H7 (cell line): ENCODE measurements at places on chromosomes 13 and 19.
A peak's percentile ranks its signal among the peaks of the same experiment; 100 is the strongest.

DNA sequence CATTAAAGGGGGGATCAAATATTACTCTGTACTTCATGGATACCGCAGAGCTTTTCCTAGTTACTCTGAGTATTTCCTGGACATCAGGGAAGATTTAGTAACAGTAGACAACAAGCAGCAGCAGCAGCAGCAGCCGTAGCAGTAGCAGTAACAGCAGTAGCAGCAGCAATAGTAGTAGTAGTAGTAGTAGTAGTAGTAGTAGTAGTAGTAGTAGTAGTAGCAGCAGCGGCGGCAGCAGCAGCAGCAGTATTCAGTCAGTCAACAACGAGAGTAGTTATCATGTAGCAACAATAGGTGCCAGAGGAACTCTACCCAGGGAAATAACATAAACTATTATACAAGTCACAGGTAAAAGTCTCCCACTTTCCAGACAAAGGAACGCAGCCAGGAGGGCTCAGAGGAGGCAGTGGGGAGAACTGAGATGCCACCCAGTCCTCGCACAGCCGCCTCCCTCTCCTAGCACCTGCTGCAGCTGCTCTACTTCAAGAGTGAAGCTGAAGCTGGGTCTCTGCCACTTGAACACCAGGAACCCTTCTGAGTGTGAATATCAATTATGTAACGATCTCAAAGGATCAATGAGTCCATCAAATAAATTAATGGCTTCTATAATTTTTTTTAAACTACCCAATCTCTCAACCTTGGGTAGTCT, 1.3 kb upstream of the DOCK9 start:
- no peak for DNase-seq

DNA sequence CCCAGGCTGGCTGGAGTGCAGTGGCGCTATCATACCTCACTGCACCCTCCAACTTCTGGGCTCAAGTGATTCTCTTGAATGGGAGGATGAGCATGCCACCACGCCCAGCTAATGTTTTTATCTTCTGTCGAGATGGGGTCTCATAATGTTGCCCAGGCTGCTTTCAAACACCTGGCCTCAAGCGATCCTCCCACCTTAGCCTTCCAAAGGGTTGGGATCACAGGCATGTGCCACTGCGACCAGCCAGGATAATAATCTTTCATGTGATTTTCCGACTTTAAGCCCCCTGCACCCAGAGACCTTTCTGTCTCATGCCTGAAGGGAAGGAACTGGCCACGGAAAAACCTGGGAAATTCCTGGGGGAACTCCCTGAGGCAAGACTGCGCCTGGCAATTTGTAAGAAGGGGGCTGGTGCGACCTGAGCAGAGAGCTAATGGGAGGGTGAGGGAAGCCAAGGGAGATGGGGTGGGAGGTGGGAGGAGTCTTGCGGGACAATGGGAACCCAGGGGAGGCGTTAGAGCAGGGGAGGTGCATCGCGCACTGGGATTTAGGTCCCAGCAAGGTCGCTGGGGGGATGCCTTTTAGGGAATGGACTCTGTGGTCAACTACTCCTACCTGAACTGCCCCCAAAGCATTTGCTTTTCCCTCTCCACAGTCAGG, 1.2 kb upstream of the CCDC124 start:
- DNase-seq: peak; percentile 93

GRCh38 chr19:3572855-3573161, at the start of gene HMG20B:
Gene HMG20B (plus strand): TSS chr19:3572944. CDS start chr19:3573310, 366 bp downstream.
- no peak for DNase-seq

DNA sequence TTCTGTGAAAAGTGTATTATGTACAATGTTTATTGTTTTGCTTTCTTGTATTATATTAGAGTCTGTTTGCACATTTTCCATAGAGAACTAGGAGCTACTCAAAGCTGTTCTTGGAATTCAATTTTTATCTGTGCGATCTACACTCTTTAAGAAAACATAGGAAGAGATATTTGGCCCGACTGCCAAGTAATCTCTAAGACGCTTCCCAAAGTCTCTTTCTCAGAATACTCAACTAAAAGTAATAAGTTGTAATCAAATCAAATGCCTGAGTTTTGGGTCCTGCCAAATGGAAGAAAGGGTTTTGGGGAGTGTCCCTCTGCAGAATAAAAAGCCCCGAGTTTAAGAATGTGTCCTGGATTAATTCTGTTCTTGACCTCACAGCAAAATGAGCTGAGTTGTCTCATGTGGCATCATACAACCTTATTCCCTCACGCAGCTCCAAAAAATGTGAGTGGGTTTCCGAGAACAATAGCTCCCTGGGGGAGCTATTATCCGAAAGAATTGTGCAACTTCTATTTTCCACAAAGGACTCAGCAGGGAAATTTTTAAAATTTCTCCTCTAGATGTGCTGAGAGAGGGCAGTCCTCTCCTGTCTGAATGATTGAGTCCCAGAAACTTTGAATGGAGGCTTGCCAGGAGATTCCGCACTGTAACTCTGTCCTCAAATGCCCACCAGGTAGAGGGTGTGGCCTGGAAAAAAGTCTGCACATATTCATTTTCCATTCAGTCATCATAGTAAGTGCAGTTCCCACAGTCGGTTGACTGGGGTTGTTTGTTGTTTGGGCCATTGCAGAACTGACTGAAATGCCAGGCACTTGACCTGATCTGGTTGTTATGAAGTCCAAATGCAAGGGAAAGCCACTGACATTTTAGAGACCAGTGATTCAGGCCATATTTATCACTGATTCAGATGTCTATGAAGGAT, 280.0 kb upstream of the SOX21 start:
- DNase-seq: no peak

DNA sequence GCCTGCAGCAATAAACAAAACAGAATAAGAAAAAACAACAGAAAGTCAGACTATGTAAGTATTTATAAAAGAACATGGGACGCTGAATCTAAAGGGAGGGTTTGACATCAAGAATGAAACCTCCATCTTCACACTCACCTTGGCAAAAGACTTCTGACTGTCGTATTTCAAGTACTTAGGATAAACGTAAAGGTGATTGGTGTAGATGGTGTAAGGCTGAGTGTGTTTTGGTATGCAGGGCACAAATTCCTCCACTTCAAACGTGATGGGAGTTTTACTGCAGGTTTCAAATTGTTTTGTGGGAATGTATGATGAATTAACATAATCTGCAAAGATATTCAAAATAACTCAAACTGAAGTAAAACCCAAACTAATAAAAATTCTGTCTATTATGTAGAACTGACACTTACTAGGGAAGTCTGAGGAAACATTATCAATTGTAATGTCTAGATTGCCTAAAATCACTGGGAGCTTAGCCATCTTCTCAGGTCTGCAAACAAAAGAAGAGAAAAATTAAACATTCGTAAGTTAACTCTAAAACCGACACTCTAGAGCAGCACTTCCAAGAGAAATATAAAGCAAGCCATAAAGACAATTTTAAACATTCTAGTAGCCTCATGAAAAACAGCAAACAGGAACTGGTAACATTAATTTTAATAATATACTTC, 89.5 kb downstream of the DOCK9 start:
- DNase-seq: no peak

- DNase-seq: no peak
Observed at GRCh38 chr19:39479916-39480315, 722 bp upstream of the TIMM50 start.

DNA sequence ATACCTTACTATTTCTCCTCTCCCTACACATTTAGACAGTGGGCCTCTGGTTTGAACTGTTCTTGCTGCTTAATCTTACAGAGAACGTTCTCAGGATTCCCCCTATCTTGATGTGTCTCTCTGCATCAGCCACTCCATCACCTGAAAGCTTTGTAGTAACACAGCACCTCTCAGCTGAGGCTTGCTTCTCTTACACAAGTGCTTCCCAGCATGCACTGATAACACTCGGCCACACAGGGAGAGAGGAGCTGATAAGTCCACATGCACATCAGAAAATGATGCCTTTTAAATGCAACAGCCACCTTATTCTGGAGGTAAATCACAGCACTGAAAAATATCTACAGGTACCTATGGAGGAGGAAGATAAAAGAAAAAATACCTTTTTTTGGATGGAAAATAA, 192.2 kb upstream of the TSHZ3 start:
- DNase-seq: no peak

DNA sequence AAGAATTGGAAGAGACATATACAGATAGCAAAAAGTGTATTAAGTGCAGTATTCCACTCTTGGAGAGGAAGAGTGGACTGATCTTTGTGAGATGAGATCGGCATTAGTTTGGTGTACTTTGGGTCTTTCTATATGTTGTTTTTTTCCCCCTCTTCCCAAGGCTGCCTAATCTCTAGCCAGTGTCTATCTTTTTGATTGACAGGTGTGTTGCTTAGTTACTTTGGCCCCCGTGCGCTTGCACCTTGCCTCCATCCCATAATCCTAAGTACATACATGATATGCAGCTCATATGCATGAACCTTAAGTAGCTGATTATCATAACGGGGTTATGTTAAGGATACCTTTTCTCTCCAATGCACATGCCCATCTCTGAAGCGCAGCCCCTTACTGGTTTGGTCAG, 4.3 kb upstream of the SLC7A10 start:
- DNase-seq: no peak

DNA sequence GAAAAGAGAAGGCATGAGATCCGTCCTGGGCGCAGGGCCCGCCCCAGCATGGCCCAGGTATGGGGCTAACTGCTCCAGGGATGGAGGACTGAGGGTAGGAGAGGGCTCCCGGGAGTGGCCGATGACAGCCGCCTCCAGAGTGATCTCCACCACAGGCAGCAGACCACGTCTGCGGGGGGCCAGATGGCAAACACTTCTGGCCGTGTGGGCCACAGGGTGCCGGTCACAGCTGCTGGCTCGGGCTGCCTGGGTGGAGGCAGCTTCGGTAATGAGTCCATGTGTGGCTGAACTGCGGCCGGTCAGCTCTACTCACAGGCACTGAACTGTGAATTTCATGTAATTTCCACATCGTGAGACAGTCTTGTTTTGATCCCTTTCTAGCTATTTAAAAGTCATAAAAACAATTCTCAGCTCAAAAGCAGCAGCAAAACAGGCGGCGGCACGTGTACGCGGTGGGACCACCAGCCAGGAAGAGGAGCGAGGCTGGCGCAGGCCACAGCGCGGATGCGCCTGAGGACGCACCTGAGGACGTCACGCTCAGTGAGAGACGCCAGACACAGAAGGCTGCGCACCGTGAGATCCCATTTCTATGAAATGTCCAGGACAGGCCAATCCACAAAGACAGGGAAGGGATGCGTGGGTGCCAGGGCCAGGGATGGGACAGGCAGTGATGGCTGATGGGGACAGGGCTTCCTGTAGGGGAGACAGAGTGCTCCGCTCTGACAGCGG, 4.0 kb downstream of the LSM7 start:
- DNase-seq: no peak
